ENCODE measurements at places on chromosomes 6 and 20.

GRCh38 chr6:36954262-36954931 is at the start of gene PI16:
TSS of gene PI16 (plus strand) at chr6:36954738. CDS start at chr6:36954761, 23 bp downstream.
- DNase-seq = peak; percentile 55

DNA sequence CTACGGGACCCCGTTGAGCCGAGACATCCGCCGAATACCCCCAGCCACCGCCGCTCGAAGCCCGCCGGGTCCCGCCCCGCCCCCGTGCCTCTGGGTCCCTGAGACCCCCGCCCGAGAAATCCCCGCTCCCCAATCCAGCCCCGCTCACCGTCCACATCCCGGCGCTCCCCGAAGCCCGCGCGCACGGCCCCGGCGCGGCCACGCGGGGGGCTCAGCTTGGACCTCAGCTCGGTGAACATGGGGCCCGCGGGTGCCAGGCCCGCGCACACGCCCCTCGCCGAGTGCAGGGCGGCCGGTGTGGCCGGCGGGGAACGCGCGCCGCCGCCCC is 249 bp downstream of the SAMD10 start:
- no peak for DNase-seq

DNA sequence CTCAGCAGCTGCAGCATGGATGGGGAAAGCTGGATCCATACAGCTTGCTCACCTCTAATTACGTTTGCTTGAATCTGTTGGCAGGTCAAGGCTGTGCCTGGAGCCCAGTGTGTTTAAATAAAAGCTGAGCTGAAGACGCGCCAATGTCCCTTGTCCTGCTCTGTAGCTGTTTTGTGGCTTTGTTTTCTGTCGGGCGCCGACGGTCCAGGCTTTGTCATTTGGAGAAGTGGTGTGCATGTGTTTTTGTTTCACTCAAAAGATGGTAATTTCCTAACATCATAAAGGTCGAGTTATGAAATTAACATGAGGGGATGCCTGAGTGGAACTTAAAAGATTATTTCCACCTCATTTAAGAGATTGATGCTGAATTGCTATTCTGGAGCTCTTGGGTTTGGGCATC is 107.6 kb downstream of the SLC24A3 start:
- DNase-seq = no peak

GRCh38 chr6:148959008-148959407 is 212.2 kb downstream of the UST start:
- DNase-seq = no peak

DNA sequence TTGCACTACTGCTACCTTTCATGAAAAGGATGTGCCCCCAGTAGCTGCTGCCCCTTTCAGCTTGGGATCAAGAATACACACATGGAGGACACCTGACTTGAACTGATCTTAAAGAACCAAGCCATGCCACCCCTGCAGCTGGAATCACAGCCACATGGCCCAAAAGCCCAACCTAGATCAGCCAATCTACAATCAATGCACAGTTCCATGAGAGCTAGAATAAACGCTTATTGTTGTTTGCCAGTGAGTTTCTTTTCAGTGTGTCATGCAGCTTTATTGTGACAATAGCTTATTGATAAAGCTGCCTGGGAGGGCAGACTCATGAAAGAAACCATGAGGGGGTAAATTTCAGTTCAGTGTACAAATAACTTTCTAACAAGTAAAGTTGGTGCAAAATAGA is 397.7 kb downstream of the PTPRT start:
- no peak for DNase-seq

DNA sequence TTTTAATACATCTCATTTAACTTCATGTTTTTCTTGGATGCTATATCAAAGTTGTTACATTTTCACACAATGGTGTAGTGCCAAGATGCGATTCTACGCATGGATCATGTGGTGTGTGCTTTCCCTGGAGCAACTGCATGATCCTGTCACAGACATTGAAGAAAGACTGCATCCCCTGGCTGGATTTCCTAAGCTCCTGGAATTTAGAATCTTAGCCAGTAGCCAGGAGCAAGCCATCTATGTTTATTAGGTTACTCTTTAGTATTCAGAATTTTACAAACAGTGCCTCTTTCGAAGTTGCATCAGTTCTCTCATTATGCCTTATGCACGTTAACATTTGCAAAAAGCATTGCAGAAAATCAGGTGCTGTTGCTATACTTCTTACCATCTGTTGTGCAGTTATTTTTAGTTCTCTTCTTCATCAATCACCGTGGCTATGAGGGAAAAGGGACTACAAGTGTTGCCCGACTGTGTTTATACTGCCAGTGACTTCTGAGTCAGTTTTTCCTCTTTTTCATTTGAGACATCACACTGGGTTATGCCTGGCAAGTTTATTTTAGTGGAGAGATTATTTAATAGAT is 584.2 kb downstream of the BCKDHB start:
- no peak for DNase-seq

GRCh38 chr20:58309591-58310290 is at the start of gene RAB22A:
TSS of gene RAB22A (plus strand) at chr20:58309715. CDS start at chr20:58309977, 262 bp downstream.
- DNase-seq = peak; percentile 90

- no peak for DNase-seq
Observed at GRCh38 chr6:44800171-44800783, 412.8 kb downstream of the CDC5L start.

- DNase-seq = no peak
Observed at GRCh38 chr20:52859156-52859876, 112.8 kb upstream of the TSHZ2 start.

- DNase-seq = no peak
Observed at GRCh38 chr20:59976156-59976782, 18.0 kb downstream of the CDH26 start.

- no peak for DNase-seq
Observed at GRCh38 chr6:27477318-27478013, 4.6 kb upstream of the ZNF184 start.

DNA sequence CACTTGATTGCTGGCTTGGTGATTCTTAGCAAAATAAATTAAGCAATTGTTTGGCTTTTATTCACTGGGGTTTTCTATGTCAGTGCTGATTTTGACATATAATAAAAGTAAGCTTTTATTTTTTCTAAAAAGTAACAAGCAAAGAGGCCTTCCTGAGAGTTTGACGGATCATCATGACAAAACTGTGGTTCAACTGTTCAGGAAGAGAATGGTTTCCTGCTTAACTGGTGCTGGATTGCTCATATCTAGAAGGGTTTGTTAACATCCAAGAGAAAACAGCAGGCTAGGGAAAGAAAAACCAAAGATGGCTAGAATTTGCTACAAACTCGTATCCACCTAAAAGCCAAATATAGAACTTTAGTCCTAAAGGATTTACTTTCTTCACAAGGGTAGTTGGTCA is 21.2 kb downstream of the SERPINB1 start:
- DNase-seq = no peak

DNA sequence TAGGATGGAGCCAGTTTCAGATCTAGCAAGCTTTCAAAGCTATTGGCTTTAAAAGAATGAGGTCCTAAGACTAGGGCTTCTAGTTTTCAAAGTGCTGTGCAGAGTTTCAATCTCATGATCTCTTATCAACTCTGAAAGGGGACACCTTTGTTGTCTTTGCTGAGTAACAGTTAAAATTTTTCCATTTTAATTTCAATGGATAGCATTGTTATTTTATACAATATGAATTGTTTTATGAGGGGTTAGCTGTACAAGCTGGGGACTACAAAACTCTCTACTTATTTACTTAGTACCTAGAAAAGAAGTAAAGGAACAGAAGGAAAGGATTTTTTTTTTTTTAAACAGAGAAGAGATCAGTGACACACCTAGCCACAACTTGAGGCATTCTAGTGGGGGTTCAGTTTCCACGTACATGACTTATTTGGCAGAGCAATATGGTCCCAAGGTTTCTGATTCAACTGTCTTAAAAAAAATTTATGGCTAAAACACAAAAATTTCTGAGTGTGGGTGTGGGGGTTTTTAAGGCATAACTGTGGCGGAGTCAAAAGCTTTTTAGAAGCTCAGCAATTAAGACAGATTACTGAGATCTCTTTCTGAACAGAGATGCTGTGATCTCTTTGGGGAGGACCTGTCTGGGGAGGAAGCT is 46.1 kb upstream of the JAG1 start:
- DNase-seq = no peak

DNA sequence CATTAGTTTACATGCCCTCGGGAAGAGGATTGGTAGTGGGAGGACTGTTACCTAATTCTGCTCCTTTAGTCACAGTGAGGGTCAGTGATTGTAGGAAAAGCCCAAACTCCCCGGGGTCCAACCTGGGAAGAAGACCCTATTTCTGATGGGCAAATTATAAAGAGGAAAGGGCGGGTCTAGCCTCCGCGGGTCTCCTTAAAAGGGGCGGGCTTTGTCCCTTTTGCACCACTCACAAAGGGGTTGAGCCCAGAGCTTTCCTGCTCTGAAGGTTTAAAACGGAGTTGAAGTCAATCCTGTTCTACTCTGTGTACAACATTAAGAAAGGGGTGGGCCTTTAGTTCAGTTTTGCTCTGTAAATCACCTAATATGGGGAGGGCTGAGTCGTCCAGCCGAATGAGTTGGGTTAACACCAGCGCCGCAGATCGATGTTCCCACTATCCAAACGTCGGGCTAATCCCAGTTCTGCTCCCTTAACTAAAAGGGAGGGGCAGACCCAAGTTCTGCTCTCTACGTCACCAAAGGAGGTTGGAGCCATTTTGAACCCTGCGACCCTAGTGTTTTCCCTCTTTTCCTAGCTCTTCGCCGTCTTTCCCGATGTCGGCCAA is 920 bp upstream of the RNF5 start:
- no peak for DNase-seq

GRCh38 chr20:62703853-62704228 is 4.8 kb upstream of the NTSR1 start:
- DNase-seq = no peak

DNA sequence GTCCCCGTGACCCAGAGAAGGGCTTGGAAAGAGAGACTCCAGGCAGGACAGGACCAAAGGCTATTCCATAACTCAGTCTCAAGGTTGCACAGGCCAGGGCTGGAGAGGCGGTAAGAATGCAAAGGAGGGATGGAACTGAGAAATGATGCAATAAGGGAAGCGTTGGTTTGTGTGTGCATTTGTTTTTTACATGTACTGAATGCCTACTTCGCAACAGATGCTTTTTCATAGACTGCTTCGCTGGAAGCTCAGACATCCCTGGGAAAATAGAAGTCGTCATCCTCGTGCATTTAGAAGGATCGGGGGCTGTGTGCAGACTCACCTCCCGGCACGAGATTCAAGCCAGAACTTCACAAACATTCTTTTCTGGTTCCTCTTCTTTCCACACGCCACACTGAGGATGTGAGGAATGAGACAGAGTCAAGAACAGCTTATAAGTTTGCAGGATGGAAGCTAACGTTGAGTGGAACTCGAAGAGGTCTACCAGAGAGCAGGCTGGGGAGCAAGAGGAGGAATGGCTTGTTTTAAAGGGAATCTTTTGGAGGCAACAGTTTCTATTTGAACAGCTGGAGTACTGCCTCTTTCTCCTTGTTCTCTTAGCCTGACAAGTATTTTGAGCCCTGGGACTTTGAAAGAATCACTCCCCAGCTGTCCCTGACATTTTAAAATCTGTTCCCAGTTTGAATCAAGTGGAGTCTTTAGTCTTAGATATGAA is 19.3 kb upstream of the LY86 start:
- DNase-seq = no peak

DNA sequence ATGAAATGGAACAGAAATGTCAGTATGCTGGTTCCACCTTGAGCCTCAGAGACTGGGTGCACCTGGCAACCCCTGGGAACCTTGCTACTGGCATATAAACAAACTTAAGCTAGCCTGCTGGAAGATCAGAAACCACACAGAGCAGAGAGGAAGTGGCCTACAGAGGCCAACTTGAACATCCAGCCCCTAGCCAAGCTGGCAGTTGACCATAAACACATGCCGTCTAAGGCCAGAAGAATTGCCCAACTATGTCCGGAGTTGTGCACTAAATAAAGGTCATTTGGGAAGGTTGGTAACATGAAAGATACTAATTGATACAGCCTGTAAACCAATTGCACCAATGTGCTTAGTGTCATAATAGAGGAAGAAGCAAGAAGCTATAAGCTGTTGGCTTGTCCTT is 266.6 kb upstream of the BTBD3 start:
- no peak for DNase-seq

All from activated CD8-positive, alpha-beta memory T cell treated with anti-CD3 and anti-CD28 coated beads for 24 hours (primary cell).